Muscle of arm (tissue), 14 donors: ENCODE measurements at places on chromosomes 7 and 10. TPM values are rescaled to one million over a fixed set of nuclear protein-coding genes. Genes with fewer than 3 reads are reported as not detected.

- no peak for DNase-seq
These were observed 9.5 kb downstream of the CHST15 start for GRCh38 chr10:124083740-124084397.

DNA sequence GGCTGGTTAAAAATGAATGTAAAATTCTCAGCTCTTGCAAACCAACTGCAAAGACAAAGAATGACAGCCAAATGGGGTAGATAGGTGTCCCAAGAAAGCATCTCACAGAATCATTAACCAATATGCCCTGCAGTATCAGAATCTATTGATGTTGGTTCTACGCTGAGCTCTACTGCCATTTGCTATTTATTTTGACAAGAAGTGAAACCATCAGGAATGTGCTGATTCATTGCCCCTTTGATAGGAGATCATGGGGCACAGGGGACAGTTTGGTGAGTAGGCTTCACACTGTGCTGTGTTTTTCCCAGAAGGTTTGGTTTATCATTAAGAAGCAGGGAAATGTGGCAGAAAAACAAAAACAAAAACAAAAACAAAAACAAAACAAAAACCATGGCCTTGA is 19.4 kb upstream of the CDC14C start:
- no peak for DNase-seq

- no peak for DNase-seq
These were observed 189.8 kb downstream of the JCAD start for GRCh38 chr10:29869593-29869992.

DNA sequence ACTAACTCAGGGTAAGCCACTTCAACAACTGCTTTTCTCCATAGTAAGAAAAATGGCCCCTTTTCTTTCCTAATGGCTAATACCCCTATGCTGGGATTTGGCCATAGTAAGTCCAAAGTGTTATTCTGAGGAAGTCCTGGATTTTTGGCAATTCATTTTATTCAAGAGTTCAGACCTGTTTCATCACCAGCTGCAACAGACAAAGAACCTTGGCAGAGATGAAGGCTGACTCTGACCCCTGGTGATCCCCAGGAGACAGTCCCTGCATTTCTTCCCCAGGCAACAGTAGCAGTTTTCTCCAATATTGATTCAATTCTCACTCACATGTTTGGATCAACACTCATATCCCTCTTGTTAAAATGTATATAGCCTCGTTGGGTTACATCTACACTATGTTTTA is 145.2 kb downstream of the RNF133 start:
- no peak for DNase-seq

VSTM2A gene
- not detected for polyA plus RNA-seq

UCN3 gene
- polyA plus RNA-seq: not detected

PRSS37 gene
- polyA plus RNA-seq: not detected

- DNase-seq: no peak
These were observed 46.7 kb upstream of the DLG5 start for GRCh38 chr10:77973276-77973675.

DNA sequence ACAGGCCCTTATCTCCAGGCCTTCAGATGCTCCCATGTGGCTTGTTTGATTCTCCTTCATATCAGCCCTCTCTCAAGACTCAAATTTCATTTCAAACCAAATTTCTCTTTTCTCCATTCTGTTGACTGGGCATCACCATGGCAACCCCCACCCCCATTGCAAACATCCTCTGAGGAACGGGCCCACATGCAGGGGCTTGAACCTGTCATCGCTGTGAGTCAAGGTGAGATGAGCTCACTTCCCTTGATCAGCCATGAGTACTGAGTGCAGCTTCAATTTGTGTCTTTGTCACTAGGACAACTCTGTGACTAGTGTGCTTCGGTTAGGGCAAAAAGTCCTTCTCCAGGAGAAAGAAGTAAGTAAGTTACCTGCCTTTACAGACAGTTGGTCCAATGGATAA is 41.9 kb downstream of the CALML3 start:
- no peak for DNase-seq

- no peak for DNase-seq
These were observed 175.6 kb downstream of the PLXNA4 start for GRCh38 chr7:132400561-132401142.

DNA sequence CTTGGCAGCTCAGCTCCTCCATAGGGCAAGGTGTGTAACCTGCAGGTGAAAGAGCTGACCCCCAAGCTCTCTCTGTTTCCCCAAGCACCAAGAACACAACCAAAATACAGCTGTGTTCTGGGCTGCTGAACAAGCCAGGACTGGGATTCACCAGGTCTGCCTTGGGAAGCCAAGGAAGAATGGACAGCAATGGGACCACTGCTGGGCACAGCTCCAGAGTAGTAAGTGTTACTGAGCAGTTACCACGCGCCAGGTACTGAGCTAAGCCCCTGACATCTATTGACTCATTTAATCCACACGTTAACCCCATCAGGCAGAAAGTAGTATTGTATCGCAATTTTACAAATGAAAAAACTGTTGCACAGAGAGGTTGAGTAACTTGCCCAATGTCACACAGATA is 168.3 kb downstream of the GRID1 start:
- DNase-seq: no peak

HECTD2 gene
- 13.3 TPM for polyA plus RNA-seq

DNA sequence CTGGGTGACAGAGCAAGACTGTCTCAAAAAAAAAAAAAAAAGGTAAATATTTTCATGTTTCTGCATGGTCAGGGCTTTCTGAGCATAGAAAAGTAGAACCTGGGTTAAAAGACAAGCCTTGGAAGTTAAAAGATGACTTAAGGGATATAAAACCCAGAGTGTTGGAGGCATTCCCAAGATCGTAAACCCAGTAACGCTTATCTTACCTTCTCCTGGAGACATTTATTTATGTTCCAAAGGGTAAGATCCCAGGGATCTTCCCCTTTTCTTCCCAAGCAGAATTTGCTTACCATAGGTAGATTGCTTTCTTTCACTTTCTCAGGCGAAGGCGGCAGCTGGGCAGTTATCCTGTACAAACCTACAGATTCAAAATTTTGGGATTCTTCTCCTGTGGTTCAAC is 22.2 kb downstream of the SUGCT start:
- no peak for DNase-seq

DNA sequence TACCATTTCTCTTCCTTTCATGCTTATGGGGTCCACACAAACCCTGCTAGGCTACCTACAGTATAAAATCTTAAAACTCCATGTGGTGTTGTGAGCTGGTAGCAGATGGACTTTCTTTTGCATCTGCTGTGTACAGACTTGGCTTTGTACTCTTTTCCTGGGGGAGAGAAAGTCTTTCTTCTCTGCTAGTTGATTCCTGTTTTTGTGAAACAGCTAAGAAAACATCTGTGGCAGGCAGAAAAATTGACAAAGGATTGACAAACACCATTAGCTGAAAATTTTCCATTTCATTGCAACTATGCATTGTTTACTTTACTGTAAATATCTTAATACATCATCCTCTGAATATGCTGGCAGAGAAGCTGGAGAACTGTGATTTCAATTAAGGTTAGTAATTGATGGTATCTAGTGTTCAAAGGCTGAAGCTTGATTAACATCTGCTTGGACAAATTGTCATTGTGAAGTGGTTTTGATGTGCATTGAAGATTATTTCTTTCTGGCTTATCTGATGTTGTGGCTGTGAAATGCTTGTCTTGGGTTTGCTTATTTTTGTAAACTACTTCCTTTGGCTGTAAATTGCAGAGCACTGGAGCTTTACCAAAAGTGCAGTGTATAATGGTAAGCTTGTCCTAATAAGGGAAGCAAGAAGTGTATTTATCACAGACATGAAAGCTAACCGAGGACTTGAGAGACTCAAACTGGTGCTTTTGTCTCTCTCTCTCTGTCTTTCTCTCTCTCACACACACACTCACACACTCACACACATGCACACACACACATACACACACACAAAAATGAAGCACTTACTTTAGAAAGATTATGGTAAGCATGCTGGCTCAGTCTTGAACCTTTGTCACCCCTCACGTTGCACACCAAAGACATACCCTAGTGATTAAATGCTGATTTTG is at the start of gene FOXP2:
FOXP2 (plus strand) TSS at position 660 of the 908 bp plus-strand sequence. CDS start 11,697 bp downstream, outside the sequence.
- peak; percentile 65 for DNase-seq

CLCN1 gene
- polyA plus RNA-seq: 2.0 TPM

- DNase-seq: no peak
These were observed 49.1 kb downstream of the PLCE1 start for GRCh38 chr10:94042834-94043175.

- no peak for DNase-seq
These were observed 14.6 kb downstream of the PALS2 start for GRCh38 chr7:24587853-24588252.

- no peak for DNase-seq
These were observed 149.2 kb upstream of the PDE1C start for GRCh38 chr7:32219416-32219815.

EVX1 gene
- not detected for polyA plus RNA-seq

DNA sequence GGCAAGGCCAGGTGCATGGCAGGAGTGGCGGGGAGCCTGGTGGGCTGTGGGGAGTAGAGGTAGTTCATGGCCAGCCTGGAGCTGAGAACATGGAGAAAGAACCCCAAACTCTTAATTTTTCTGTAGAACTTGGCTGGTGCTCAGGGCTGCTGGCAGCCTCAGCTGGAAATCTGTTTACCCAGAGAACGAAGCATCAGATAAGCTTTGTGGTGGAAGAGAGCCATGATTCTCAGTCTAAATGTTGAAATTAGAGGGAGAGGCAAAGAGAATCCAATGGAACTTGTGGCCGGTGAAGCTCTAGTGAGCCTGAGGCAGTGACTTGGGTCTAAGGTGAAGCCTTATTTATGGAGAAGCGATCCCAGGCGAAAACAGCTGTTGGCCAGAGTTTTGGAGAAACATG is 126.4 kb downstream of the CCDC3 start:
- DNase-seq: no peak

DNA sequence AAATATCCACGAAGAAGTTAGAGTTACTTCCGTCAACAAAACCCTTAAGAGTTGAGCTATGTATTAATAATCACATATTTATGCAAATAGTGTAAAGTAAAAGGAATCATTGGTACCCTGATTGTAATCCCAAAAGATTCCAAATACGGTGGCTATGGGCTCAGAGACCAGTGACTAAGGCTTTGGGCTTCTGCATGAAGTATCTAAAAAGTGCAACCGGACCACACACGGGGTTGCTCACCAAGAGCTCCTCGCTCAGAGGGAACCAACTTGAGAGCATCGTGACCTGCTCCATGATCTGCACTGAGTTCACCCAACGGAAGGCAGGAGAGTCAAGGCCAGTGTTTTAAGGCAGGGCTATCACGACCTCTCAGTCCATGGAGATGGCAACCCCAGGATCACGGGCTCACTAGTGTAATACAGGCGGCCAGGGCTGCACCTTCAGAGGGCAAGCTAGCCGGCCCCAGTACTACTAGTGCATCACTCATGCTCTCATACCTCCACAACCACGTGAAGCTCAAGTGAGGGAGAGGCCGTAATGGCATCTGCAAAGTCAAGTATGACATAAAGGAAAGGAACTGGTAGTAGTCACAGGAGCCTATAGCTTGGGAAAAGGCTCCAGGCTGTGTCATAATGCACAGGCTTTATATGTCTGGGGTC is 77.1 kb upstream of the CAMK2B start:
- no peak for DNase-seq

DNA sequence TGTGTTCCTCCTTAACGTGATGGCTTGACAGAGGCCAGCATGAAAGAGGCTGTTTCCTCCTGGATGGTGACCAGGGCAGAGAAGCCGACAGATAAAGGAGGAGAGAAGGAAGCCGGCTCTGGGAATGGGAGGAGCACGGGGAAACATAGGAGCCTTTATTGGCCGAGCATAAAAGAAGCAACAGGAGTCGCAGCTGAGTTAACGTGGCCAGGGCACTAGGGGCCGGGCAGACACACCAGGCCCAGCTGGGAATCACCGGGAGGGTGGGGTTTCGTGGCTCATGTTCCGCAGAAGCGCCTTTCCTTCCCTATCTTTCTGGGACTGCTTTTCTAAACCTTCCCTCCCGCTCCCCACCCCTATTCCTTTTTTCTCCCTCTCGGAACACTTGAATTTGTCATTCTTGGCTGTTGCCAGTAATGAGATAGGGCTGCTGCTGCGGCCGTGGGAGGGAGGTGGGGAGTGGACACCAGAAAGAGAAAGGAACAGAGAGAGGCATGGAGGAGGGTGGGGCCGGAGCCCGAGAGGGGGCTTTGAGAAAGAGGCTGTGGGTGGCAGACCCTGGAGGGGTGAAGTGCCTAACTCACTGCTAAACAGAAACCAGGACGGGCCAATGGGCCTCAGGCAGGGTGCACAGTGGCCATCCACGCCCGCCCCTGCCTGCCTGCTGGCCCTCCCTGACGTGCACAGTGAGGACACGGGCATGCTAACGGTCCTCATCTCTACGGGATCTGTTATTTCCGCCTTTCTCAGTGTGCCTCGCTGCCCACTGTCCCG is 65.2 kb downstream of the COL13A1 start:
- peak; percentile 46 for DNase-seq

DNA sequence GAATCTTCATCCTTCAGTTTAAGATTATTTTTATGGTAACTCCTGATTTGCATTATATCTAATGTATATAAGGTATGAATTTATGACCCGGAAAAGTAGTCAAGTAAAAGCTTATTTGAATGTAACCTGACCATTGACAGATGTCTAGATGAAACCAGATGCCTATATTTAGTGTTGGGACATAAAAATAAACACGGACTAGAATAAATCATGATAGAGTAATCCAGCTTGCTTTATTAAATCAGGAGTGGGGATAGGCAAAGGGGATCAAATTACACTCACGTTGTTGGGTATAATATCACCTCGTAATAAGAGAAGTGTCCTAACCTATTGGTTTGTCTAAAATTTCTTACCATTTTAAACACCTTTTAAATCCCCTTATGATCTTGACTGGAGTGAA is 244.6 kb downstream of the AGMO start:
- DNase-seq: no peak

DNA sequence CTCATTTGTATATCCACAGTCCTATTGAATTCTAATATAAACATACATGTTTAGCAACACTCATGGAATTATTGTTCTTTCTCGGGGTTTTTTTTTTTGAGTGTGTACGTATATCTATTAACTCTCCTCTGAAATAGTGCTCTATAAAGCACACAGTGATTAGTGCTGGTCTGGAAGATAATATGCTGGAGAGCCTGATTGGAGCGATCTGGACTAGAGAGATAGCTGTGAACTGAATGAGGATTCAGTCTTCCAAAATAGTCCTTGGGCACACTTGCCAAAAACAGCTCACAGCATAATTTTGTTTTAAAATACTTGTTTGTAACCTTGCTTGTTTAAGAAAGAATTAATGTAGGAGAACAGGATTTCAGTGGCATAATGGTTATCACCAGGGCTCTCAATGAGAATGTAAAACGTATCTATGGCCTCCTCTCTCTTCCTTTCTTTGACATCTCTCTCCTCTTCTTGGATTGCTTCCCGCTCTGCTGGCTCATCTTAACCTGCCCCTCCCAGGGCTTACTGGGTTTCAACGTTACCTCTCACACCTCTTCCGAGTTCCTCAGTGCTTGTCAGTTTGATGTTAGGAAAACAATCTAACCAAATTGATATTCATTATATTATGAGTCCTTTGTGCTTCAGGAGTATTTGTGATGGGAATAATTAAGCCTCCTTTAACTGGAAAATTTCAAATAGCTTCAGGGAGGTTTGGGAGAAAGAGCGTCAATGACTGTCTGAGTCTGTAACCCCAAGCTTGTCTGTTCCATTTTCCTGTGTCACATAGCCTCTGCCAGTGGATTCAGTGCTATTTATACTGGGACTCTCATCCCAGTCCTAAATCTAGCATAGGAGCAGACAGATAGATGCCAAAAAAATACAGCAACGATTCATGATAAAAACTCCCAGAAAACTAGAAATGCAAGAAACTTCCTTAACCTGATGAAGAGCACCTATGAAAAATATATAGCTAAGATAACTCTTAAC is 16.2 kb upstream of the AGK start:
- DNase-seq: no peak
